ENCODE measurements at places on chromosomes 2 and 18. TPM values are rescaled to one million over a fixed set of nuclear protein-coding genes. Genes with fewer than 3 reads are reported as not detected.

EVX2 gene
- 0.02 TPM for total RNA-seq

ANKRD30BL gene
- total RNA-seq, result not detected

ANTXR1 gene
- total RNA-seq, result 154 TPM

ALMS1 gene
- total RNA-seq, result 10.6 TPM

EPB41L3 gene
- 0.44 TPM for total RNA-seq

SP9 gene
- 3.7 TPM for total RNA-seq

All from A549 treated with RU486 at 1 μM for 4 hours (cell line).